Activated CD8-positive, alpha-beta memory T cell treated with anti-CD3 and anti-CD28 coated beads, Interleukin-2, amount 50 U/mL, for 48 hours (primary cell): ENCODE measurements at places on chromosomes 12 and 14.

DNA sequence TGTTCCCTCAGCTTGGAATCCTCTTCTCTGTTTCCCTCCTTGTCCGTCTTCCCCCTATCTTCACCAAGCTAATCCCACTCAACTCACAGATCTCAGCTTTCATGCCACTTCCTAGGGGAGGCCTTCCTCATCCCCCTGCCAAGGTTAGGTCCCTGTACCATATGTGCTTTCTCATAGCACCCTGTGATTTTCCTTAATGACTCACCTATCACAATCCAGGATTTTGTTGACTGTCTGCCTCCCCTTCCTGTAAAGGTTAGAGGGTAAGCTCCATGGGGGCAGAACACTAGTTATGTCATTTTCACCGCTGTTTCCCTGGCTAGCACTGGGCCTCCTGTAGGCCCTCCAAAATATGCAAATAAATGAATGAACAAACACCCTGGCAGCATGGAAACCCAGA, 57.6 kb downstream of the CRADD start:
- no peak for DNase-seq

DNA sequence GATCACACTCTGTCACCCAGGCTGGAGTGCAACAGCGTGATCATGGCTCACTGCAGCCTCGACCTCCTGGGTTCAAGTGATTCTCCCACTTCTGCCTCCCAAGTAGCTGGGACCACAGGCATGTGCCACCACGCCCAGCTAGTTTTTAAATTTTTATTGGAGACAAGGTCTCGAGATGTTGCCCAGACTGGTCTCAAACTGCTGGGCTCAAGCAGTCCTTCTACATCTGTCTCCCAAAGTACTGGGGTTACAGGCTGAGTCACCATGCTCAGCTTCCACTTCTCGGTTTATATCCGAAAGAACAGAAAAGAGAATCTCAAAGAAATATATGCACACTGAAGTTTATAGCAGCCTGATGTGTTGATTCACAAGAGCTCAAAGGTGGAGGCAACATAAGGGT, 107.5 kb downstream of the SCARB1 start:
- no peak for DNase-seq

GRCh38 chr12:90987101-90987500, 17.7 kb downstream of the EPYC start:
- no peak for DNase-seq

DNA sequence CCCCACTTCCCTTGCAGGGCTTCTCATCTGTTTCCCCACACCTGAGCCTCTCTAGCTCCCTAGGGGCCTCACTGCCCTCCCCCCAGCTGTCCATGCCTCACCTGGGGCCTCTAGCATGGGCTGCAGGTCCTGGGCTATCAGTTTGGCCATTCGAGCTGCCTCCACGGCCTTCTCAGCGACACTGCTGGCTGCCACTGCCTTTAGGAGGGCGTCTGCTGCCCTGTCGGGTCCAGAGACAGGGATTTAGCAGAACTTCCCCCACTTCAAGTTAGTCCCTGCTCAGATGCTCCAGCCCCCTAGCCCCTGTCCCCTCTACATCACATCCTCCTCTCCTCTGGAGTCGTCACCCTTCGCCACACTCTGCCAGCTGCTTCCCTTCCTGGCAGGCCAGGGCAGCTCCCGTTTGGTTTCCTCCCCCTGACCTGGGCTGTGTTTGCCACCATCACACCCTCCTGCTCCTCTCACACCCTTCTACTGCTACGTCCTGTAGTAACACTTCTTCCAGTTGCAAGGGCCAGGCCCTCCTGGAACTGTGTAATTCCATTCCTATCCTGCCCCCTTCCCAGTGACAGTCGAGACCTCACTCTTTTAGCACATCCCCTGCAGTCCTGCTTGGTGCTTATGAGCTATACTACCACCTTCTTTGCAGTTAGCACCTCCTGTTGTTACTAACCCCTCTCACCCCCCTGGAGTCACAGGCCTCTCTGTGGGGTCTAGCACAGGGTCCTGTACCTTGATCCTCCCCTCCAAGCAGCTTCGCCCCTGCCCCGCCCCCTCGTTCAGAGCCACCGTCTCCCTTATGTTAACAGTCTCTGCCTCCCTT, 4.3 kb upstream of the AP1G2 start:
- no peak for DNase-seq

DNA sequence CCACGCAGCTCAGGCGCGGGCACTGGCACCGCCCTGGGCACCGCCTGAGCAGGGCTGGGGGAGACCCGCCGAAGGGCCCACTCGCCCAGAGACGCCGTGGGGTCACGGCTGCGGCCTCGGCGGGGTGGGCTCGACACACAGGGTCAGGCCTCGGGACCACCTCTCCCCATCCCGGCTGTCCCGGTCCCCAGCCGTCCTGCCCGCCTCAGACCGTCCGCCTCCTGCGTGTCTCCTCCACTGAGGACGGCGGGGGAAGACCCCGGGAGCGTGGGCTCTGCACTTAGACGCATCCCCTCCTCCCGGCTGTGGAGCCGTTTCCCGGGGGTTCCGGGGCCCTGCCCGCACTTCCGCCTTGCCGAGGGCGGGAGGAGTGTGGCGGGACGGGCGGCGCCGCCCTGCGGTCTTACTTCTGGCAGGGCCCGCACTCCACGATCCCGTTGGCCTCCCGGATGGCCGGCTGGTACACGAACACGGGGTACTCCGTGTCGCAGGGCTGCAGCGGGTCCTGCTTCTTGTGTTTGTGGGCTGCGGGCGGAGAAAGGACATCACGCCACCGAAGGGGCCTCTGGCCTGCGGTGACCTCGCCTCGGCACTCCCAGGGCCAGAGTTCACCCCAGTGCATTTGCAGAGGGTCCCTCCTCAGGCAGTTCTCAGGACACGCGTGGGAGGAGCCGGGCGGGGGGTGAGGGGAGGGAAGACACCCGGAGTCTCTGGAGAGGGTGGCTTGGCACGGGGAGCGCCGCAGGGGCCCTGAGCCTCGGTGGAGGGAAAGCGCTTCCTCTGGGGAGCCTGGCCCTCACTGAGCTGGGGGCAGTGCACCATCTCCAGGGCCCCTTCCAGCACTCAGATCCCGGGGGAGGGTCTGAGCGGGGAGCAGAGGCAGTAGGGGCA, 23.1 kb upstream of the LRTM2 start:
- DNase-seq, result peak; percentile 83
